ENCODE measurements at places on chromosomes 7 and 10.

DNA sequence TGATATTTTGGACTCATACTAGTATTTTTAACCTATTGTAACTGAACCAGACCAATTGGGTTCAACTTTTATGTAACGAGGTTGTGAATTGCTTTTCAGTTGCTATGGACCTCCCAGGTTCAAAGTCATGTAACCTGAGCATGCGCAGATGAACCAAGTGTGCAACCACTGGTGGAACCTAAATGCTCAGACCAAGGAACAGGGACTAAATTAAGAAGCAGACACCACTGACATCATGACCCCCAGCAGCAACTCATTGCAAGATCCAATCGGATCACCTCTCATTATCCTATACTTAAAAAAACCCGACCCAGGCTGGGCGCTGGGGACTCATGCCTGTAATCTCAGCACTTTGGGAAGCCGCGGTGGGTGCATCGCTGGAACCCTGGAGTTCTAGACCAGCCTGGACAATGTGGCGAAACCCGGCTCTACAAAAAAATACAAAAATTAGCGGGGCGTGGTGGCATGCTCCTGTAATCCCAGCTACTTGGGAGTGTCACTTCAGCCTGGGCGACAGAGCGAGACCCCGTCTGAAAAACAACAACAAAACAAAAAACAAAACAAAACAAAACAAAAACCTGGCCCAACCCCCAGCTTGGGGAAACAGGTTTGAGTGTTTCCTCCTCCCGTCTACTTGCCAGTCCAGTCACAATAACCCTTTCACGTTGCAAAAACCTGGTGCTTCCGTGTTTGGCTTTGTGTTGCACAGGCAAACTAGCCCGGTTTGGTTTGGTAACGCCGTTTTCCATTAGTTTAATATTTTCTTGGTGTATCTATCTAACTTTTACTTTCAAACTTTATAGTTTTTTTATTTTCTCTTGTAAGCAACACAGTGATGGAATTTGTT lies 11.3 kb upstream of the ZNF518A start:
- DNase-seq = no peak

- no peak for DNase-seq
Observed at GRCh38 chr7:116232920-116233319, 22.6 kb downstream of the TES start.

DNA sequence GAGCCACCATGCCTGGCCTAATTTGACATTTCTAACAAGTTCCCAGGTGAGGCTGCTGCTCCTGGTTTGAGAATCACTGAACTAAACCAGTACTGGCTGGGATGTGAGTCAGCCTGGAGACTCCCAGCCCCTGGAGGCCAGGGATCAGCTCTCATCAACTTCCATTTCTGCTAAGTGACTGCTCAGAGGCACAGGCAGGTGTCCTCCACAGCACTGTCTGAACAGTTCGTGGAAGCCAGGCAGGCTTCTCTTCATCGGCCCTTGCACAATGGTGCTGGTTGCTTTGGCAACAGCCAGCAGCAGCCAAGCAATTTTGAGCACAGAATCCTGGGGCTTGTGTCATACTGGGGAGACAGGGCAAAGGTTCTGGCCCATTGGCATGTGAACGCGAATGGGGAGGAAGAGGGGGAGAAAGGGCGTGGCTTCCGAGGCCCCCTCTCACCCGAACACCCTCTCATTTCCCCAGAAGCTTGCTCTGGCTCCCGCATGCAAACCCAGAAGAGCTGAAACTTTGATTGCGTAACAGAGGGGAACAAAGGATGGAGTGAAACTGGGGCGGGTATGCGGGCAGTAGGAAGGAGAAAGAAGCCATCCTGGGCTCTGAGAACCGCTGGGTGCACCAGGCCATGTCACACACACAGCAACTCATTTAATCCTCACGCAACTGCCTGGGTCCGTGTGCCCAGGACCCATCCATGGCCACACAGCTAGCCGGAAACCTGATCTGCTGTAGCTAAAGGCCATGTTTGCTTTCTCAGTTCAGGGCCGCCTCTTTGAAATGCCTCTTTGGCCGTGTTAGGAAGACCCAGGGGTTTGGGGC lies 9.0 kb upstream of the POR start:
- peak; percentile 36 for DNase-seq

- peak; percentile 85 for DNase-seq
Observed at GRCh38 chr10:78964952-78965633, 103.7 kb upstream of the ZMIZ1 start.

DNA sequence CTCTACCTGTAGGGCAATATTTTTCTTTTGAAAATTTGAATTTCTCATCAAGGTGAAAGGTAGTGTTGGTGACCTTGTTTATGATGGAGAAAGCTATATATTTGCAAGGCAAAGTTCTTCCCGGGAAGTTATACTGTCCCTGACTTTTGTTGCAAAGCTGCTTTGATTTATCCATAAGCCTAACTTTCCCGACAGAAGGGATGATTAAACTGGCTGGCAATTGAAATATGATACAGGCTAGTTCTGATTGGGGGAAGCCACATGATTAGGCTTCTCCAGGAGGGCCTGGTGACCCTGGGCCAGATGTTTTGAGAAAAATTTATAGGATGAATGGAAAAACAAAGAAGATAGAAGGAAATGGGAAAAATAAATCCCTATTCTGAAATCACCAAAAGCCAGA lies 215.5 kb downstream of the ACTR3B start:
- no peak for DNase-seq

DNA sequence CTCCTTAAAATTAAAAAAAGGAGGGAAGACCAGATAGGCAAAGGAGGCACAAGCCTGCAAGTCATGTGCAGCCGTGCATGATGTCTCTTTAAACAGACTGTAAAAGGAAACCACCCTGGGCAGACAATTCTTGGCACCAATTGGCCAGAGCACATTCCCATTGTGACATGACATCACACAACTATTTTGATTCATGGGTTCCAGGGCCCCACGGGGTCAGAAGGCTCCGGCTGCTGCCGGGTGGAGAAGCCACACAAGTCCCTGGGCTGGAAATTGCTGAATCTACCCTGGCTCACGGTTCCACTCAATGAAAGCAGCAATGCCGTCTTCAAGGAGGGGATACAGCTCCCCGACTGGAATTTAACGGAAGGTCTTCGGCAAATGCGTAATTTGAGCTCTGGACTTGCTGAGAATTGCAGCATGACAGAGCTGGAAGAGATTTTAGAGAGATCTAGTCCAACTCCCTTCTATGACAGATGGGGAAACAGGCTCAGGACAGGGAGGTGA lies 140.5 kb downstream of the PRKAG2 start:
- peak; percentile 100 for DNase-seq

- DNase-seq = no peak
Observed at GRCh38 chr7:82078807-82079206, 309.0 kb upstream of the HGF start.
